ENCODE measurements at places on chromosomes 5 and 9.

DNA sequence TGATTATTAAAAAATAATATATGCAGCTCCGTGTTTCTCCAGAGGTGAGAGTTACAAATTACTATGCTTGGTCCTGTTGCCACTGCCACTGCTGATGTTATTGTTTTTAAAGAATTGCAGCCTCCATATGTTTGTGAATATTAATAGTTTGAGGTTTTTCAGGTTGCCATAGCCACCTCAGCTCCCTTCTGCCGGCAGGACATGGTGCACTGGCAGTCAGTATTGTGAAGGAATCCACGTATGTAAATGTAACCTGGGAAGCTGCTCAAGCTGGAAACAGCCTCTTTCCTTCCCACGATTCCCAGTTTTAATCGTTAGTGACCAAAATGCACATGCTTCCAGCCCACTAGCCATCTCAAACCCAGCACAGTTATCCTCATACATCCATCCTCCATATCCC, 184.4 kb upstream of the CCNG1 start:
- no peaks in the 10 kb centered on the region for H3K4me1 ChIP-seq
- H3K36me3 ChIP-seq: no peaks in the 10 kb centered on the region
- DNase-seq: no peak
- H3K27me3 ChIP-seq: peaks cover 1% of the 10 kb centered on the region
- H3K4me3 ChIP-seq: no peak overlapping the region

GRCh38 chr9:95939472-95939871, 64.0 kb downstream of the ERCC6L2 start:
- H3K4me3 ChIP-seq: no peak overlapping the region
- H3K27ac ChIP-seq: no peak overlapping the region
- no peaks in the 10 kb centered on the region for H3K27me3 ChIP-seq
- H3K4me1 ChIP-seq: no peaks in the 10 kb centered on the region
- peaks cover 80% of the 10 kb centered on the region for H3K36me3 ChIP-seq

- no peak overlapping the region for H3K4me3 ChIP-seq
- no peak for DNase-seq
These were observed 15.5 kb downstream of the ADGRD2 start for GRCh38 chr9:124465736-124466135.

DNA sequence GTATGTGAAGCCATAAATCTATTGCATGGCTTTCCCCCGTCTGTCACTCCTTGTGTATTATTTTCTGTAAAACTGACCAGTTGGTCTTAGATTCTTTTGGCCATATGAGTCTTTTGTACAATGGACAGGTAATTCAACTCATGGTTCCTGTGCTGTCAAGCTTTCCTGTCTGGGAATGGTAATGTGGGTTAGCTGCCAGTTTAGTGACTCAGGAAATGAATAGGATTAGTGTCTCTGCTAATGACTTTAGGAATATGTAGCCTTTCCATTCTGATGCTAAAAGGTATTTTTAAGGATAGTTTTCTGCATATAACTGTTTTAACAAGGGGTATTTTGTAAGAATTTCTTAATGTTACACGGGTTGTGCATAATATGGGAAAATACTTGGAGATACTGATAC, 182.7 kb downstream of the PBX3 start:
- no peaks in the 10 kb centered on the region for H3K27me3 ChIP-seq
- DNase-seq: no peak
- H3K27ac ChIP-seq: no peak overlapping the region
- no peaks in the 10 kb centered on the region for H3K4me1 ChIP-seq
- no peak overlapping the region for H3K4me3 ChIP-seq

- no peaks in the 10 kb centered on the region for H3K4me1 ChIP-seq
- H3K27me3 ChIP-seq: peaks cover 22% of the 10 kb centered on the region
- H3K36me3 ChIP-seq: no peaks in the 10 kb centered on the region
- DNase-seq: no peak
- H3K4me3 ChIP-seq: no peak overlapping the region
These were observed 133.8 kb downstream of the LIFR start for GRCh38 chr5:38422622-38423021.

DNA sequence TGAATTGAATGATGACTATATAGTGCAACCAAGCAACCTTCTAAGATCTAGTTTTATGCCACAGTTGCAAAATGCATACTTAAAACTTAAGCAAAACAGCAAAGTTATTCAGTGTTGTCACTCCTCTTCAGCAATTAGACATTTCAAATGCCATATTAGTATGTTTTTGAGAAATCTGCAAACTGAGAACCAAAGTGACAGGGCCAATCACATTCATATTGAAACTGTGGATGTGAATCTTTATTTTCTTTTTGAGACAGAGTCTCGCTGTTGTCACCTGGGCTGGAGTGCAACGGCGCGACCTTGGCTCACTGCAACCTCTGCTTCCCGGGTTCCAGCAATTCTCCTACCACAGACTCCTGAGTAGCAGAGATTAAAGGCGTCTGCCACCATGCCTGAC, 249.2 kb upstream of the EFNA5 start:
- H3K36me3 ChIP-seq: no peaks in the 10 kb centered on the region
- no peak for DNase-seq
- H3K4me1 ChIP-seq: peaks cover 5% of the 10 kb centered on the region
- no peak overlapping the region for H3K27ac ChIP-seq
- no peak overlapping the region for H3K4me3 ChIP-seq

GRCh38 chr5:115815006-115815692, 1.3 kb downstream of the CDO1 start:
- no peaks in the 10 kb centered on the region for H3K36me3 ChIP-seq
- peaks cover 69% of the 10 kb centered on the region for H3K27me3 ChIP-seq
- DNase-seq: peak; percentile 13
- peak overlapping the region; percentile 15 for H3K4me3 ChIP-seq

- H3K4me3 ChIP-seq: no peak overlapping the region
- no peaks in the 10 kb centered on the region for H3K4me1 ChIP-seq
- DNase-seq: peak; percentile 19
These were observed 24.9 kb upstream of the CCDC112 start for GRCh38 chr5:115321309-115321708.

- H3K27me3 ChIP-seq: peaks cover 52% of the 10 kb centered on the region
- H3K27ac ChIP-seq: no peak overlapping the region
- DNase-seq: no peak
- peak overlapping the region; percentile 2 for H3K4me3 ChIP-seq
- peaks cover 12% of the 10 kb centered on the region for H3K4me1 ChIP-seq
These were observed 223.3 kb downstream of the MEF2C start for GRCh38 chr5:88659529-88660263.

GRCh38 chr5:38382898-38383297, 124.5 kb downstream of the EGFLAM start:
- DNase-seq: peak; percentile 68
- no peaks in the 10 kb centered on the region for H3K36me3 ChIP-seq
- no peak overlapping the region for H3K4me3 ChIP-seq
- no peak overlapping the region for H3K27ac ChIP-seq
- peaks cover 22% of the 10 kb centered on the region for H3K27me3 ChIP-seq

DNA sequence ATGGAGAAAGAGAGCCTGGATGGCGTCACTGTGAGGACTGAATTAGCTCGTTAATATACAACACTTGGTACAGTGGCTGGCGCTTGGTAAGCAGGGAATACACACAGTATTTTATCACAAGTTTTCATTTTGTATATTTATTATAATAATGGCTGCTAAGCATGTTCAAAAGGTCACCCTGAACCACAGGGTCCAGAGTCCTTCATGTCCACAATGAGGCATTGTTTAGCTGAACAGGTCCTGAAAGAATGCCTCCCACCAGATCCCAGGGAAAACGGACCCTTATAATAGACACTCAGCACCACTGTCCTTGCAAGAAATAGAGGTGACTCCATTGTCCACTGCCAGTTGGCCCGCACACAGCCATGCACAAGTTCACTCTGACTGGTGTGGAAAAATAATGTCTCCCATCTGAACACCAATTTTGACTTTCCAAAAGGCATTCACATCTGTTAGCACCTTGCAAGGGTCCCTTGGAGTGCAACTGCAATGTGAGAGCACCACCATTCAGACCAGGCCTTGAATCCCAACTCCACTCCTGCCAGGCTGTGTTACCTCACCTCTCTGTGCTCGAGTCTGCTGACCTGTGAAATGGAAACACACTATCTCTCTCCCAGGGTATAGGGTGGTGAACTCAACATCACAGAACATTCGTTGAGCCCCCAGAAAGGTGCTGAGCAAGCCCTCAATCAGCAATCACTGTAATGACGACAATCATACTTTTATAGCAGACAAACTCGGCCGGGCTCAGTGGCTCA, 3.9 kb downstream of the VDAC1 start:
- H3K27ac ChIP-seq: no peak overlapping the region
- DNase-seq: no peak
- H3K4me1 ChIP-seq: peaks cover 56% of the 10 kb centered on the region
- peaks cover 39% of the 10 kb centered on the region for H3K36me3 ChIP-seq
- H3K27me3 ChIP-seq: no peaks in the 10 kb centered on the region
- peak overlapping the region; percentile 95 for H3K4me3 ChIP-seq

- peaks cover 15% of the 10 kb centered on the region for H3K4me1 ChIP-seq
- H3K4me3 ChIP-seq: peak overlapping the region; percentile 54
- H3K27ac ChIP-seq: peak overlapping the region; percentile 67
- no peaks in the 10 kb centered on the region for H3K36me3 ChIP-seq
These were observed 103.0 kb upstream of the ERCC6L2 start for GRCh38 chr9:95772320-95773052.

- DNase-seq: no peak
- no peak overlapping the region for H3K27ac ChIP-seq
- peaks cover 24% of the 10 kb centered on the region for H3K4me1 ChIP-seq
- H3K4me3 ChIP-seq: no peak overlapping the region
These were observed 100.2 kb downstream of the MRPL36 start for GRCh38 chr5:1699394-1699793.

- H3K4me3 ChIP-seq: no peak overlapping the region
- H3K4me1 ChIP-seq: peaks cover 12% of the 10 kb centered on the region
- H3K36me3 ChIP-seq: peaks cover 48% of the 10 kb centered on the region
- no peak for DNase-seq
- no peaks in the 10 kb centered on the region for H3K27me3 ChIP-seq
These were observed 10.5 kb upstream of the LRRC70 start for GRCh38 chr5:62568143-62568542.

DNA sequence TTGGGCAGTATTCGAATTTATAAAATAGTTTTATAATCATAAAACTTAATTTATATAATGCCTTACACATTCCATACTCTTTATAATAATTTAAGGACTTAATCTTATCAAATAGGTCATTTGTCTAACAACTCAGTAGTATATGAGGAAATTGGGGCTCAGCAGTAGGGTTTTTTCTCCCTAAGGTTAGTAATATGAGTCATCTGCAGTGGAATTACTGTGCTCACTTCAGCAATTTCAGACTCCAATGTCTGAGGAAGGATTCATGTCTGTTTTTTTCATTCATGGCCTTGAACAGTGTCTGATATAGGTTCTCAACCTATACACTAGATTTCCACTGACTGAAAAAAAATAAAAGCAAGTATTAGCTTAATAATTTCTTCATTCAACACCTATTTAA, 7.4 kb downstream of the DMRTA1 start:
- no peaks in the 10 kb centered on the region for H3K4me1 ChIP-seq
- no peaks in the 10 kb centered on the region for H3K36me3 ChIP-seq
- no peak overlapping the region for H3K27ac ChIP-seq
- H3K27me3 ChIP-seq: peaks cover 19% of the 10 kb centered on the region
- DNase-seq: no peak
- no peak overlapping the region for H3K4me3 ChIP-seq

- no peaks in the 10 kb centered on the region for H3K4me1 ChIP-seq
- no peak overlapping the region for H3K27ac ChIP-seq
- H3K36me3 ChIP-seq: no peaks in the 10 kb centered on the region
- no peak overlapping the region for H3K4me3 ChIP-seq
These were observed 191.1 kb downstream of the EBF1 start for GRCh38 chr5:158908425-158909220.

GRCh38 chr5:139698490-139699146, 50.5 kb downstream of the CXXC5 start:
- H3K27ac ChIP-seq: no peak overlapping the region
- H3K36me3 ChIP-seq: no peaks in the 10 kb centered on the region
- no peak overlapping the region for H3K4me3 ChIP-seq
- no peak for DNase-seq

- H3K4me3 ChIP-seq: no peak overlapping the region
- H3K4me1 ChIP-seq: peaks cover 5% of the 10 kb centered on the region
These were observed 9.0 kb downstream of the PPP3R2 start for GRCh38 chr9:101585740-101586139.

DNA sequence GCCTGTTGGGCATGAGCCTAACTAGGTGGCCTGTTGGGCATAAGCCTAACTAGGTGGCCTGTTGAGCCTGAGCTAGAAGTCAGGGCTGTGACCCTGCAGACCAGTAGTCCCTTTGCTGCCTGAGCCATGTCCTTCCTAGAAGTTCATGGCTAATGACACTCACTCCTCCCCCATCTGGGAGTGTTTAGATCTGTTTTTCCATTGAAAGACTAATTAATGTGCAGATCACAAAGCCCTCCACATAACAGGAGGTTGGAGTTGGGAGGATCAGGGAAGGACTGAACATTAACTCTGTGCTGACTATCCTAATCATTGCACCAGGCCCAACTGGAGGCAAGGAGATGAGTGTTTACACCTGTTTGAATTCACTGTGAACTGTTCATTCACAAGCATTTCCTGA, 27.6 kb downstream of the SLC25A48 start:
- DNase-seq: no peak
- H3K36me3 ChIP-seq: no peaks in the 10 kb centered on the region
- H3K27ac ChIP-seq: no peak overlapping the region
